ENCODE measurements at places on chromosomes 1 and 21.

- DNase-seq: no peak
Measured at GRCh38 chr1:202801175-202801574, 7.0 kb downstream of the KDM5B start.

DNA sequence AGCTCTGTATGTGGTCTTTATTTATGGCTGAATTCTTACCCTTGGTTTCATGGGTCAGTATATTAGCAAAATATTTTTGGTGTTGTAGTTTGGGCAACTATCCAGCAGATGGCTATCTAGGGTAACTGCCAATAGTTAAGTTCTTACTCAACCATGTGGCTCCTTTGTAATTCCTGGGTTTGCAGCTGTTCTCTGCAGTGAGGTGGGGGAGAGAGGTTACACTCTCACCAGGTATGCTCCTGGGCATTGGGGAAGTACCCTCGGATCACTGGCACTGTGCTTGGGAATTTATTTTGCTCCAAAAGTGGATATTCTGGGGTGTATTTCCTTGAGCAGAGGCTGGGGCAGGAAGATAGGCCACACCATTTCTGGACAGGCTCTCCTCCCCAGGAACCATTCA, 436.7 kb upstream of the TMPRSS15 start:
- DNase-seq: no peak

DNA sequence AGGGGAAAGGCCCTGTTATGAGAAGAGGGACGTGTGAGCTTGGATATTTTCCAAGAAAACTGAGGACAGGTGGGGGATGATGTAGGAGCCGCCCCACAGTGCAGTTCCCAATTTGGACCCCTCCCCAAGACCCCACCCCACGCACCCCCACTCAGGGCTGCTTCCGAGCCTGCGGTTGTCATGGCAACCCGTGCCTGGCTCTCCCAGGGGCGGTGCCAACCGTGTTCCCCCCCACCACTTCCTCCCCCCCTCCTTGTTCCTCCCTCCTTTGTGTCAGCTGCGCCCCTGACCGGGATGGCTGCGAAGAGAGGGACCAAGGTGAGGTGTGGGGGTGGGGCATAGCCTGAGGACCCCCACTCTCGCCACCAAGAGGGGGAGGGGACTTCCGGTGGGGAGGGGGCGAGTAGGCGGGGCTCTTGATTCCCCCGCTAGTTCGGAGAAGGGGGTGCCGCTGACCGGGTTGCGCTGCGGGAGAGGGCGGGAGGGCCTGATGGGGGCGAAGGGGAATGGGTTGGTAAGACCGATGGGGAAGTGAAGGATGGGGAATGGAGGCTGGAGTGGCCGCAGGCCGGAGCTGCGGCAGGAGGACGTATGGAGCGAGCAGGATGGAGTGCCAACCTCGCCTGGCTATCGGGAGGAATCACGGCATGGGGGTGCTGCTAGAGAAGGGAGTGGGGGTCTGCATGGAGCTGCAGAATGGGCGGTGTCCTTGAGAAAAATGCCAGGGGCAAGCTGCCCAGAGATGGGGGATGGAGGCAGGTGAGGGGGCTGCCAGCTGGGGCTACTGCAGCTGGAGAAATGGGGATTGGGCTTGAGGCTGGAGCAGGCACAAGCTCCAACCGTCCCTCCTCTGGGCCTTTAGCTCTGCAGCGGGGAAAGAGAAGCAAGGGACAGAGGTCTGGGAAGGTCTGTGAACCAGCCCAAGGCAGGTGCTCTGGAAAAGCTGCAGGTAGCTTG, 953 bp downstream of the TRIM46 start:
- DNase-seq: no peak

GRCh38 chr1:168146626-168147025, 9.9 kb upstream of the GPR161 start:
- DNase-seq: no peak

DNA sequence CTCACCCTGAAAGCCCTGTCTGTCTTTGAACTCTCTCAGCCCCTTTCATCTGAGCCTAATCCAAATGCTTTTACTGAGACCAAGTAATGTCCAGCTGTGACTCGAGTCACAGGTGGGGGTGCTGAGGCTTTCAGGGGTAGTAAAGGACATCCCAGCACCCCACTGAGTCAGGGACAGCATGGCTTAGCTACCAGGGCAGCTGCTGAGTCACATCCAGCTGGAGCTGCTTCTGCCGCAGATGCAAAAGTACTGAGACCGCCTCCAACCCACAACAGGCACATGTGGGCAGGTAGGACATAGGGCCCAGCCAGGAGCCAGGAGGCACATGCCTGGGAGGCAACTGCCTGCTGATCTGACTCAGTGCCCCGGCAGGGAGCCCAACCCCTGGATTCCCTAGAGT, 6.7 kb upstream of the VSIG8 start:
- DNase-seq: no peak

- DNase-seq: no peak
Measured at GRCh38 chr1:167722870-167723251, 1.1 kb downstream of the MPZL1 start.

DNA sequence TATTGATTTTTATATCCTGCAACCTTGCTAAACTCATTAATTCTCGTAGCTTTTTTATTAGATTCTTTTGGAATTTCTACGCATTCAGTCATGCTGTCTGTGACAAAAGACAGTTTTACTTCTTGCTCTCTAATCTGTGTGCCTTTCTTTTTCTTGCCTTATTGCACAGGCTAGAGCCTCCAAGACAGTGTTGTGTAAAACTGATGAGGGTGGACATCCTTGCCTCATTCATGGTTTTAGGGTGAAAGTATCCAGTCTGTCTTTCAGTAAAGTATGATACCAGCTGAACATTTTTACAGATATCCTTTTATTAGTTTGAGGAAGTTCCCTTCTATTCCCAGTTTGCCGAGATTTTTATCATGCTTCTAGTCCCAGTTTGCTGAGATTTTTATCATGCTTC, 133.8 kb downstream of the HS2ST1 start:
- DNase-seq: no peak

DNA sequence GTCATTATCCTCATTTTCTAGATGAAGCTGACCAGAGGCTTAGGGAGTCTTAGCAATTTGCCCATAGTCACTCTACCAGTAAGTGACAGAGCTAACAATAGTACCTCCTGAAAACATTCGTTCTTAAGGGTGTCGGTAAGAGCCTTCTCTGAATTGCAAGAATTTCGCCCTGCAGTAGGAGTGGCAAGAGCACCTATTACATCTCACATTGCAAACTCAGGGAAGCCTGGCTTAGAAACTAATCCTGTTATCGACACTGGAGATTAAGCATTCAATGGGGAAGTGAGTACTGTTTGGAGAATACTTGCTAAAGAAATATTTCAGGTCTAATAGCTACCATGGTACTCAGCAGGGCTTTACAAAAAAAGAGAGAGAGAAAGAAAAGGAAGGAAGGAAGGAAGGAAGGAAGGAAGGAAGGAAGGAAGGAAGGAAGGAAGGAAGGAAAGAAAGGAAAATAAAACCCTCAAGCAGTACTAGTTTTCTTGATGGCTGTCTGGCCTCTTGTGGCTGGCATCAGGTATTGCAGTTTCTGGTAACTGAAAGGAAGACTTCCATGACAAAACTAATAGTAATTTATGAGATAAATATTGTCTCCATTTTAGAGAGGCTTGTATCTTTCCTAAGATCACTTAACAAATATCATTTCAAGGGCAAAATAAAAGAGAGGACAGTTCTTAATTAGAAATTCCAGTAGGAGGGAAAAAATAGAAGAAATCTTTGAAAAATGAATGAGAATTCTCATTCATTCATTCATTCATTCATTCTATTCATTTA, 10.4 kb downstream of the C1orf226 start:
- DNase-seq: no peak

GRCh38 chr1:158147401-158147800, 33.3 kb upstream of the CD1D start:
- no peak for DNase-seq

- no peak for DNase-seq
Measured at GRCh38 chr1:221376286-221376685, 365.6 kb downstream of the DUSP10 start.

GRCh38 chr1:81238129-81238528, 562.6 kb upstream of the ADGRL2 start:
- DNase-seq: no peak

GRCh38 chr1:150751443-150751842, 14.1 kb downstream of the CTSS start:
- DNase-seq: no peak

- no peak for DNase-seq
Measured at GRCh38 chr1:12127206-12127810, 39.5 kb upstream of the TNFRSF1B start.

DNA sequence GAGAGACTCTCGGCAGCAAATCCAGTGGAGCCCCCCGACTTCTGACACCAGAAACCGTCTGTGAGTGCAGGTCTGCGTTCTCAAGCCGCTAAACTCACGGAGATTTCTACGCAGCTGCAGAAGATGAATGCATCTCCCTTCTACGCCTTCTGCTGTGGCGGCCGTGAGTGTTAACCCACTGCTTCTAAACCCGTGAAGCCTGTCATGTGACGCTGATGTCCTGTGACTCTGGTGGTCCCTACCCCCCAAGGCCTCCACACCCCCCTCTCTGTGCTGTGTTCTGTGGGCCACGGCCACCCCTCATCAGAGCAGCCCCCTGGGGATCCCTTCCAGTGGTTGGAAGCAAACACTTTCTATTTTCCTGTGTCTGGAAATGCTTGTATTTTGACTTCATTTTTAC, 33.9 kb upstream of the COL18A1 start:
- DNase-seq: no peak

DNA sequence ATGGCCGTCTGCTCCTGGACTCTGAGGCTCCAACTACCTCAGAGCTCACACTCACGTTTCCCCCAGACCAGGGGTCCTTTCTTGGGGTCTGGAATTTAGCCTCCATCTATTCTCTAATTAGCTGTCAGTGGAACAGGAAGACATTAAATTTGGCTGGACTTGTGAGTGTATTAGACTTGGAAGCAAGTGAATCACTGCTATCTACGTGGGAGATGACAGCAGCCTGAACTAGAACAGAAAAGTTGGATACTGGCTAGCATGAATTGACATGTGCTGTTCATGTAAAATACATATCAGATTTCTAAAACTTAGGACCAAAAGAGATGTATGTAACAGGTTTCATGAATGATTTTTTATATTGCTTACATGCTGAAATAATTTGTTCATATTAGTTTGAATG, 28.0 kb downstream of the TAF5L start:
- DNase-seq: no peak

- DNase-seq: no peak
Measured at GRCh38 chr1:205287076-205287475, 34.5 kb downstream of the NUAK2 start.

DNA sequence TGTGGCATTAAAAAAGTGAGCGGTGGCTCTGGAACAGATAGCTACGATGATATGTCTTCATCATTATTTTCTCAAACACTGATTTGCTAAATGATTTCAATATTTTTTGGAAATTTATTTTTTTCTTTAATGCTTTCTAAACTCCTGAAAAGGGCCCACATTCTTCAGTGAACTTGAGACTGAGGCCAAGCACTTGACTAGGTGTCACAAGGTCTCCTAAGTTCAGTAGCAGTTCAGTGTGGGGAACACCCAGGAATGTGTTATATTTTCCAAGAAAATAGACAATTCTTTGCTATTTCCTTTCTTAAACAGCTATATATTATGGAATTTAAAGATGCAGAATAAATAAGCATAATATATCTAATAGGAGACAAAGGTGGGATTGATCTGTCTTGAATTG, 850.9 kb downstream of the USP25 start:
- DNase-seq: no peak

GRCh38 chr1:156086256-156086662, 4.0 kb upstream of the MEX3A start:
- DNase-seq: no peak

DNA sequence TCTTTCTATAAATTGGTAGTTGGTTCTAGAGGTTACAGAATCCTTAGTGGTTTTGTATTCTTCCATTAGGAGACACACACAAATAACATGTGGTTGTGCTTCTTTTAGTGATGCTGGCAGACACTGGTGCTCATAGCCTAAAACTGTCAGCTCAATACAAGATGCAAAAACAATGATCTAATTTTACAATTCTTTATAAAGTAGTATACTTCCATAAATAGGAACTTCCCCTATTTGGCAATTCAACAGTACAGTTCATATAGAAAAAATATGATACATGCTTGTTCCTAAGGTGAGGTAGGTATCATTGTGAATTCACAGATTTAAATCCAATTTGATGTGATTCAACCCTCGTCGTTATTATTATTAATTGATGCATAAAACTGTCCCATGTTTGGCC, 20.8 kb upstream of the CCDC17 start:
- no peak for DNase-seq

DNA sequence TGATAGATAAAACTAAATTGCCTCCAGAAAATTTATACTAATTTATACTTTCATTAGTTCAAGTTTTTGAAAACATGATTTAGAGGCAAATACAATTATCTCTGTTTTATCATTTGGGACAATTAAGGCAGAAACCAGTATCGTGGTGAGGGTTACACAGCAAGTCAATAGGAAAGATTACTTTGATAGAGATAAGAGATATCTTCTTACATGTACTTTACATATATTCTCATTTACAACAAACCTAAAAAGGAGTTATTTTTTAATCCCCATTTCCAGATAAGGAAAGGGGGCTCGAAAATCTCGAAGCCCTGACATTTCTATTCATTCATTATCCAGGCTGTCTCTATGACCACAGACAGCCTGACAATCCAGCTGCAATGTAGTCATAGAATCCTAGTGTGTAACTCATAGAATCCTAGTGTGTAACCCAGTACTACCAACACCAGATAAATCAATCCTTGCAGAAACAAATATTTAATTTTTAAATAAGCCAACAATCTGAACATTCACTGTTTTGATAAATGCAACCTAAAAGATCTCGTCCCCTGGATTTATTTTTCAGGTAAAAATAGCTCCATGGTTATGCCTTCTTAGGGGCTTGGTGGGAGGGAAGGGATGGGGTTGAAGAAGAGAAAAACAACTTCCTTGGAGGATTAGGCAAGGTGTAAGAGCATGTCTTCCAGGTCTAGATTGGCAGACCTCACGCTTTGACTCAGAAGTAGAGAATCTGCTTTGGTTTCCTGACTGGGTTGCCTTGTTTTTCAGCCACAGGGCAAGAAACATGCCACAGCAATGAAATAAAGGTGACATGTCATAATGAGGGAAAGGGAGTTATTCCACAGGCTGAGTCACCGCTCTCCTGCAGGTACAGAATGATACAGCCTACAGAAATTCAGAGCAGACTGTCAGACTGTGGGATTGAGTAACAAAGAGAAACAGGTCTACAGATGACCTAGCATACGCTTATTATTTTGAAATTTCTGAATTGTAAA, 45.6 kb downstream of the IRF2BP2 start:
- no peak for DNase-seq

DNA sequence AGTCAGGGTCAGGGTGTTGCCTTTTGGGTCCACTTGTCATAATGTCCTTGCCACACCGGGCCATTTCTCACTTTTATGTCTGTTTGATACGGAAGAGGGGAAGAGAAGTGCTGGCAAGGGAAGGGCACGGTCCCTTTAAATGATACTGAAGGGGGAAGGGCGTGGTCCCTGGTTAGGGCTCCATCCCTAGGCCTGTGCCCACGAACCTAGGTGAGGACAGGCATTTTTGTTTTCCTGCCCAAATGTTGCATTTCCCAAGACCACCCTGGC, 25.2 kb downstream of the B3GALT5 start:
- no peak for DNase-seq

- DNase-seq: no peak
Measured at GRCh38 chr1:155941845-155942531, 550 bp downstream of the RXFP4 start.
